Smooth muscle cell of the coronary artery (primary cell): ENCODE measurements at places on chromosomes 3 and 15. TPM values are rescaled to one million over a fixed set of nuclear protein-coding genes. Genes with fewer than 3 reads are reported as not detected.

CCR9 gene
- total RNA-seq: not detected in 2 replicates

XRN1 gene
- 17.4 and 44.1 TPM in 2 replicates for total RNA-seq

SAMMSON gene
- total RNA-seq: not detected in 2 replicates

MYLK gene
- 85.2 and 276 TPM in 2 replicates for total RNA-seq

STX19 gene
- total RNA-seq: not detected in 2 replicates

PTH1R gene
- total RNA-seq: 0.15 and 2.6 TPM in 2 replicates

ATP13A4 gene
- 0.23 TPM in 2 replicates for total RNA-seq

ITIH3 gene
- total RNA-seq: 2.8 TPM in 1 of 2 replicates, not detected in the other

CTDSPL gene
- total RNA-seq: 29.3 and 30.2 TPM in 2 replicates

OSBPL10 gene
- total RNA-seq: 2.6 and 12.9 TPM in 2 replicates

GOLGA8B gene
- 11.7 and 17.1 TPM in 2 replicates for total RNA-seq

CPNE9 gene
- not detected in 2 replicates for total RNA-seq

C3orf49 gene
- total RNA-seq: not detected in 2 replicates
